ENCODE measurements at places on chromosomes 6 and 20.
A peak's percentile ranks its signal among the peaks of the same experiment; 100 is the strongest.

DNA sequence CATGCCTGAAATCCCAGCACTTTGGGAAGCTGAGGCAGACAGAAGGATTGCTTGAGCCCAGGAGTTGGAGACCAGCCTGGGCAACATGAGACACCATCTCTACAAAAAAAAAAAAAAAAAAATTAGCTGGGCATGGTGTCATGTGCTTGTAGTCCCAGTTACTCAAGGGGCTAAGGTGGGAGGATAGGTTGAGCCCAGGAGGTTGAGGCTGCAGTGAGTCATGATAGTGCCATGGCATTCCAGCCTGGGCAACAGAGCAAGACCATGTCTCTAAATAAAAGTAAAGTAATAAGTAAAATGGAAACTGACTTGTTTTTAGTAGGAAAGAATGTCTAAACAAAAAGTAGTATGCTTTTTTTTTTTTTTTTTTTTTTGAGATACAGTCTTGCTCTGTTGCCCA is 240.7 kb downstream of the ARID1B start:
- DNase-seq = no peak

DNA sequence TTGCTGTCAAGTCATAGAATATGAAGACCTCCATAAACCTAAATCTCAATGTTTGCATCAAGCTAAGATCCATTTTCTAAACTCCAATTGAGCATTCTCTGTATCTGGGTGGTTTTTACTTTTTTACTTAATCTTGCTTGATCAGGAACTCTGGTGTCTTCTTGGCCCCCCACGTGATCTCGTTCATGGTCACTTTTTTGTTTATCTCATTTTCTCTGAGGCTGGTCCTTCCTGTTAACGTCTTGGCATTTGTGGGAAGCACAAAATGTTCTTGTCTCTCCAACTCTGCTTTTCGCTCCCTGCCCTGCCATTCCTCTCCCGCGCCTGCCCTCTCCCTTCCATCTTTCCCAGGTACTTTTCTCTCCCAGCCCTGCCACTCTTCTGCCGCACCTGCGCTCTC is 14.0 kb upstream of the MAPRE1 start:
- DNase-seq = no peak

DNA sequence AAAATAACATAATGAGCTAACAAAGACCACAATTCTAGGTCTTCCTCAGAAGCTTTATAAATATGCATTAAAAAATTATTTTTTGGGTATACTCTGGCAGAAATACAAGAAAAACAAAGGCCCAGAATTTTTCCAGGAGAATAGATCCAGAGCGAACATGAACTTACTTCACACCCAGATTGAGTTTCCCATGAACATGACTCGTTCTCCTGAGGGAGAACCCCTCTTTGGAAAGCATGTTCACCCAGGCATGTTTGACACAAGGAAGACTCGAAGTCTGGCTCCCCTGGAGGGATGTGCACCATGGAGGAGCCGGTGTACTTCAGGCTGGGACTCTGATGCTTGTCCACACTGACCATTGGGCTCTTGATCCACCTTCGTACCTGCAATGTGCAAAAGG is 56.1 kb downstream of the SGK1 start:
- no peak for DNase-seq

GRCh38 chr6:150936021-150936555 is 70.6 kb downstream of the MTHFD1L start:
- no peak for DNase-seq

GRCh38 chr6:138162955-138163575 is 1.3 kb downstream of the ARFGEF3 start:
- no peak for DNase-seq

- no peak for DNase-seq
These were observed 38.3 kb upstream of the SCML4 start for GRCh38 chr6:107862383-107862782.

- DNase-seq = no peak
These were observed 9.1 kb downstream of the NEDD9 start for GRCh38 chr6:11223286-11223864.

GRCh38 chr6:150072201-150072600 is 3.3 kb upstream of the ULBP3 start:
- DNase-seq = peak; percentile 24

DNA sequence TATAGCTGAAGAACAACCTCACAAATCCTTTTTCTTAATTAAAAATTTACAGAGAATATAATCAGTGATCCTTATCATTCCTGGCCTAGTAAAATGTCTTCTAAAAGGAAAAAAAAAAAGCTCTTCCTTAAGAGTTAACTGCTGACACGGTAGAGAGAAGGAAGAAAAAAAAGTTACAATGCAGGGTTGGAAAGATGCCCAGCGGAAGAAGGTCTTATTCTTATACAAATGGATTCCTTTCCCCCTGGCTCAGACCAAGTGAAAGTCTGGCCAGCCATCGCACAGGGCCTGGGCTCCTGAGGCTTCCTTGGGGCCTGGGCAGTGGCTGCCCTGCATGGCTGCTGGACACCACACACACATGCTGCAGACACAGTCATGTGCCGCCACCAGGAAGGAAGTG is 688.6 kb downstream of the TENT5A start:
- no peak for DNase-seq

DNA sequence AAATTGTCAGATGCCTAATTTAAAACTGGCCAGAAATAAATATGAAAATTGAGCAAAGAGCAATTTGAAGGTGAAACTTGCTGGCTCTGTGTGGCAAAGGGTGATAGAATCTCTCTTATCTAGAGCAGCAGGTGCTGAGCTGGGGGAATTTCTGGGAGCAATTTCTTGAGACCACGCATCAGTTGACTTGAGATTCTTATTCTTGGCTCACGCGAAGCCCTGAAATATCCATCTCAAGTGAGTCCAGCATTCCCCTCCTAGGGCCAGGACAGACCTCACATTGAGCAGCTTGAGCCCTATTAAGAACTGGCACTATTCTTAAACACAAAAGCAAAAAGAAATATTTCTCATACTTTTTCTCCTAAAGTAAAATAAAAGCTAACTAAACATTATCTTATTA is 66.3 kb downstream of the MAP7 start:
- no peak for DNase-seq

DNA sequence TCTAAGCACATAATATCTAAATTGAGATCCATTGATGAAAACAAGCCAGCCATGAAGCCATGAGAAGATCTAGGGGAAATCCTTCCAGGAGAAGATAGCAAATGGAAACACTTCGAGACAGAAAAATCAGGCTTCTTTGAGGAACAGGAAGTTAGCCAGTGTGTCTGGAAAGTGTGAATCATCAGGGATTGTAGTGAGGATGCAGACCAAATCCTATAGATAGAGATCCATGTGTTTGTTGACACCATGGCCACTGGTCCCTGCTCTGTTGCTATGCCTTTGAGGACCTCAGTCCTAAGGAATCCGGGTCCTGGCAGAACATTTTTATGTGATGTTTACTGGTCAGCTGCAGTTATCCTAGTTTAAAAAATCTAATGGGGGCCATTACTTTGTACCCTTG is 6.6 kb upstream of the ELOVL2 start:
- DNase-seq = no peak

DNA sequence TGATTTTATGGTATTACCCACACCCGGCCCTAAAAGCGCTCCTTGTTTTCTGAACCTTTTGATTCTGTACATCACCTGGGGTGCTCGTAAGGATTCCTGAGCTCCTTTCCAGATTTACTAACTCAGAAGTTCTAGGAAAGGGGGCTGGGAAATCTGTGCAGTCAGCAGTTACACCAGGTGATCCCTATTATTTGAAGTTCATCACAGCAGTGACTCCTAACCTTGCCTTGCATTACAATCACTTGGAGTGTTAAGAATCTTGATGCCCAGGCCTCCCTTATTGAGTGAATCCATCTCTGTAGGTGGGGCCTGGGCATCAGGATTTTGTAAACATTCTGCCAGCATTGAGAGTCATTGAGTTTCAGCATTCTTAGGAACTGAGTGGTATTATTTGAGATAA is 44.7 kb downstream of the BMP6 start:
- no peak for DNase-seq

DNA sequence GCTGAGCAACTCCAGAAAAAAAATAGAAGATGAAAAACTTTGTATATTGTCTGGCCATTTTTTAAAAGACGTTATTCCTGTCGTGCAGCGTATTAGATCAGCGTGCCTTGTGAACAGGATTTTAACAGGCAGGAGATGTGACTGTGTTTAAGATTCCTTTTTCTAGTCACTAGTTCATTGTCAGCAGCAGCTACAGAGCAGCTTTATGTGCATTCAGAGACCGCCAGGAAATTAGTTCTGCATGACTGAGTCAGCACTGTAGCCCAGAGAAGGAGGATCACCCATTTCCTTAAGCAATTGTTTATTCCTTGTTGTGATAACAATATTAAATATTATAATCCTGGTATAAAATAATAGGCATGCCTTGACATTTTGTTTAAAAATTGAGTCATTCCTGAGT is 75.4 kb upstream of the ADGRB3 start:
- DNase-seq = no peak

- DNase-seq = no peak
These were observed 35.3 kb downstream of the TFAP2B start for GRCh38 chr6:50853939-50854338.
